NCI-H1436 (cell line): ENCODE measurements at places on chromosomes 3 and 15.
A peak's percentile ranks its signal among the peaks of the same experiment; 100 is the strongest.

GRCh38 chr15:67762610-67763368 is 62.5 kb upstream of the SKOR1 start:
- DNase-seq: no peak

DNA sequence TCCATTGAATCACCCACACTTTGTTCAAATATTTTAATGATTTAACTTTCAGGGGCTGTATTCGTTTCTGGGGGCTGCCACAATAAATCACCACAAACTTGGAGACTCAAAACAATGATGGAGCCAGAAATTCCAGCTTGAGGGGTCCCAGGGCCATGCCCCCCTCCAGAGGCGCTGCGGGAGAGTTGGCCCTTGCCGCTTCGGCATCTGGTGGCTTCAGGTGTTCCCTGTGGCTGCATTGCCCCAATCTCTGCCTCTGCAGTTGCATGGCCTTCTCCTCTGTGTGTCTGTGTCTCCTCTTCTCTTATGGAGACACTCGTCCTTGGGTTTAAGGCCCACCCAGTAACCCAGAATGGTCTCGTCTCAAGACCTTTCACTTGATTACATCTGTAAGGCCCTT is 144.7 kb downstream of the CHSY1 start:
- no peak for DNase-seq

DNA sequence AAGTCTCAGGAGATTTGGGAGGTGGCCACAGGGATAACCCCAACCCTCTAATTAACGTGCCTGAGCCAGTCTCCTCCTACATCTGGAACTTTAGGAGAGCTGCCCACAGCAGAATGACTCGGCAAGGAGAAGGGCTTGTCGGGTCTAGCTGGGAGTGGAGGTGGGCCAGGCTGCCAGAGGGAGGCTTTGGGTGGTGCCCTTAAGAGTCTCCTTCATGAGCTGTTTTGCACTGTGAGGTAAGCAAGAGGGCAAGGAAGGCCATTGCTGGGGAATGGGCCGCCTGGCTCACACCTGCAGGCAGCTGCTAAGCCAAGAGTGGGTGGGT is 3.6 kb upstream of the TNK2 start:
- DNase-seq: no peak

DNA sequence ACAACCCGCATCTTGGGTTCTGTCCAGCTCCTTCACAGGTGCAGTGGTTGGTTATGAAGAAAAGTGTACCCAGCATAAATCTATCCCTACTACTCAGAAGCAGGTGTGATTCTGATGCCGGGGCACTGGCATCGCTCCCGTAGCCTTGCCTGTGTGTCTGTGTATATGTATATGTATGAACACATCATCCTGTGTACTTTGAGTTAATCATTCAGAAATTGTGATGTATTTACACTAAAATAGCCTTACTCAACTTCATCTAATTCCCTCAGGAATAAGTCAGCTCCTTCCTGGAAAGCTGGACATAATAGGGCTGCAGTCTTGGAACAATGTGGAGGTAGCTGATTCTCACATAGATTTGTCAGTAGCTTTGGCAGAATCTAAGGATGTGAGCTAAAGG is 6.7 kb upstream of the ZBED2 start:
- DNase-seq: no peak

- DNase-seq: no peak
Measured at GRCh38 chr3:170599091-170599490, 13.2 kb upstream of the SLC7A14 start.

DNA sequence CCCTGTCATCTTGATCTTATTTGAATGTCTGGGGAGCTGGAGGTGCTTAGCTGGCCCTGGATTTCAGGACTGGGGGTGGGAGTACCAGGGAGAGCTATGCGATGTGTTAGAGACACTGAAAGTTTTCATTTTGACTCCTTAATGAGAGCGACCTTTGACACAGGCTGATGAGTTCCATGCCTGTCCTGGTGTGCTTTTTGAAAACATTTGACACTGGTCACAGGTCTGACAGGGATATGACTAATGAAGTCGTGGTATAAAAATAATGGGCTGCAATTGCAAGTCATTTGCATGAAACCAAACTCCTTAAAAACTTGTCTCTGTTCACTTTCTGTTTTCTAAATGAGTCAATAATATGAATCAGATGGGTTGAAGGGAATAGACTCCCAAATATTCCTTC is 81.9 kb downstream of the MECOM start:
- no peak for DNase-seq

DNA sequence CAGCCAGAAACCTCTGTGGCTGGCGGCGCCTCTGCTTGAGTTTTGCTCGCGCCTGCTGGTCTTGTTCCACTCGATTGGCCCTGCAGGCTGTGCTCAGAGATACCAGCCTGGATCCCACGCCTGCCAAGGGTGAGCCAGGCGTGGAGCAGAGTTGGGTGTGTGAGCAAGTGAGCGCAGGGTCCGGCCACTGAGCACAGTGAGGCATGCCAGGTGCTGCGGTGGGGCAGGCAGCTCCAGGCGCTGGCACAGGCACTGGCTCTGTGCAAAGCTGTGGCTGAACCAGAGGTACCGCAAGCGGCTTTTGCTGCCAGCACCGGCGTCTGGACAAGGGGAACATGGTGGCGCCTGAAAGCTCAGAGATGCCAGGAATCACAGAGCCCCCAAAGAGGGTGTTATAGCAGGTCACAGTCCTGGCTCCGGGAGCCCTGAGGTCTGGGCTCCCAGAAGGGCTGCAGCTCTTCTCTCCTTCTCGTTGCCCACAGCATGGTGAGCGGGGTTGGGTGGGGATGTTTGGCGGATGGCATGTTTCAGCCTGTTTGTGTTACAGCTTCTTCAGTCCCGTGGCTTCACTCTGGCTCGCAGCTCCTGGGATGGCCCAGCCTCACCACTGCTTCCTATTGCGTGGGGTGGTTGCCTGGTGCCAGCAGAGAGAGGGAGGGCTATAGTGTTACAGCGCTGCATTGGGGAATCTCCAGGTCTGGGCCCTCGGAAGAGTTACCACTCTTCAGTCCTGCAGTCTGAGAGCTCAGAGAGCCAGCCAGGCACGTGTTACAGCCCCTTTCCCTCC is 73.9 kb downstream of the NR1D2 start:
- no peak for DNase-seq

DNA sequence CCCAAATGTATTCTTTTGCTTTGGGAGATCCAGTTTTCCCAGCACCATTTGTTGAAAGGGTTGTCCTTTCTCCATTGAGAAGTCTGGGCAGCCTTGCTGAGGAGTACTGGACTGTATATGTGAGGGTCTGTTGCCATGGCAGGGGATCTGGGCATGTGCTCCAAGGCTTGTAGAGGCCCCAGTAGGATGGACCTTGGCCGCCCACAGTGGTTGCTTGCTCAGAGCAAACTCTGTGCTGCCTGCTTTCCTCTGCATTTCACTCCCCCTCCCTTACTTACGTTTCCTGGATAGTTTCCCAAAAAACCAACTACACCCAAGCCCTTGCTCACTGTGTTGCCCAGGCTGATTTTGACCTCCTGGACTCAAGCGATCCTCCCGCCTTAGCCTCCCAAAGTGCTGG is 97.2 kb upstream of the PRR23E start:
- DNase-seq: no peak

DNA sequence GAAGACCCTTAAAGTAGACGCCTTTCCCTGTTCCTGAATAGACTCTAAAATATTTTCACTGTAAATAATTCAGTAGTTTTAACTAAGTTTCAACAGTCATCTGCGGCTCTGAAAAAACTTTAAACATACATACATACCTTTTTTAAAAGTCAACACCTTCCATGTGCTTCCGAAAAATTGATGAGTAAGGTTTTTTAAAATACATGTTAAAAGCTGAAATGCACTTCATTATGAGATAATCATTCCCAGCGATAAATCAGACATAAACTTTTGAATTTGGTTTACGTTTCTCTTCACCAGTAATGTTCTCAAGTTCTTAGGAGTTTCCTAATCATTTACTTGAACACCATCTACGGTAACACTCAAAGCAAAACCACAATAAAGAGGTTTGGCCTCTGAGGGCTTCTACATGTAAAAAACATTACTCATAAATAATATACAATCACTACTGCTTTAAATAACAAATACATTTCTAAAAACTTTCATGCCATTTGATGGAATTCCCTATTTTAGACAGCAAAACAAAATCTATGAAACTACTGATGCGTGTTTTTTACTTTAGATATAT is 403.5 kb downstream of the SHQ1 start:
- no peak for DNase-seq

DNA sequence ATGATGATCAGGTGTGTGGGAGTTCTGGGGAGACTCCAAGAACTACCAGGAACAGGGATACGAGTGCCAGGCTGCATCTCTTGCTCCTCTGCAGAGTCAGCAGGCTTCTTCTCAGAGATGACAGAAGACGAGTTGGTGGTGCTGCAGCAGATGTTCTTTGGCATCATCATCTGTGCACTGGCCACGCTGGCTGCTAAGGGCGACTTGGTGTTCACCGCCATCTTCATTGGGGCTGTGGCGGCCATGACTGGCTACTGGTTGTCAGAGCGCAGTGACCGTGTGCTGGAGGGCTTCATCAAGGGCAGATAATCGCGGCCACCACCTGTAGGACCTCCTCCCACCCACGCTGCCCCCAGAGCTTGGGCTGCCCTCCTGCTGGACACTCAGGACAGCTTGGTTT is 7.9 kb downstream of the PRRT3 start:
- no peak for DNase-seq

GRCh38 chr3:100982710-100983109 is 10.5 kb downstream of the ABI3BP start:
- no peak for DNase-seq

- peak; percentile 19 for DNase-seq
Measured at GRCh38 chr3:50572158-50572557, 2.8 kb downstream of the HEMK1 start.

DNA sequence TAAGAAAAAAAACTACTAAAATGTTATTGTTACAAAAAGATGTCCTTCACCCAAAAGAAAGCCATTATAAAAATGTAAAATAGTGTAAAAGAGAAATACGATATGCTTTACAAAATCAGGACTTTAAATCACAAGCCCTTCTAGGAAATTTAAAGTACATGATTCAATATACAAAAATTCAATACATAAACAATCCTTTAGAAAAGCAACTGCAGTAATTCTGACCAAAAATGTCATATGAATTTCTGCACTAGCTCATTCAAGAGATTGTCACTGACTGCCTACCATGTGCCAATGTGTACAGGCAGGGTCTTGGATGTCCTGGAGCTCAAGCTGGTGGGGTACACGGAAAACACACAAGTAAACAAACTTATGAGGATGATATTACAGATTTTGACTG is 2.5 kb downstream of the MORC1 start:
- DNase-seq: no peak

DNA sequence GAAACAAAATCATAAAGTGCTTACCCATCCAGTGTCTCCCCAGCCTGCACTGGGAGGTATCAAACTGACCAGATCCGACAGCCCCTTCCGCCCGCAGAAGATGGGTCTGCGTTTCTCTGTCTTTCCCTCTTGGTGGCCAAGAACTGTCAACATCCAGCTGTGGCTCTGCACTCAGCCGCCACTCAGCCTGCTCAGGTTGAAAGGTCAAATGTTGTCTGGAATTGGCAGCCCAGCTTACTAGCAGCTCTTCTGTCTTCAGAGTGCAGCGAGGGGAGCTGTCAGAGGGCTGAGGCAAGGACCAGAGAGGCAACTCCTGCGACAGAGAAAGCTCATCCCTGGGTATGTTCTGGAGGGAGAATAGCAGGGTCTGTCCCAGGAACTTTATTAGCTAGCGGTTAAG is 45.4 kb downstream of the GOLGA6L2 start:
- DNase-seq: no peak

- DNase-seq: no peak
Measured at GRCh38 chr3:18223974-18224373, 201.2 kb downstream of the SATB1 start.

DNA sequence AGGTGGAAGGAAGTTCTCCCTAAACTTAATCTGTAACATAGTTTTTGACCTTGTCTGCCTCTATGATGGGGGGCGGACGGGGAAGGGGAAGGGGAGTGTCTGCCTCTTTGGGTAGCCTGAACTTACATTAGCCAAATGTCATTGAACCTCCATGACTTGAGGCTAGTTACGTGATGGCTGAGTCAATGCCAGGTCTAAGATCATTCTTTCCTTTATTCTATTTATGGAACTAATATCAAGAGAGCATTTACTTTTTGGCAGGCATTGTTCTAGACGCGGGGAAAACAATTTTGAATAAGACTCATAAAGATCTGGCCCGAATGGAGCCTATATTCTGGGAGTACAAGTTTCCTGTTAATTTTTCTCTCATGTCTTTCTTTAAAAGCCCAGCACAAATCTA is 340.7 kb upstream of the C2CD4B start:
- DNase-seq: no peak

DNA sequence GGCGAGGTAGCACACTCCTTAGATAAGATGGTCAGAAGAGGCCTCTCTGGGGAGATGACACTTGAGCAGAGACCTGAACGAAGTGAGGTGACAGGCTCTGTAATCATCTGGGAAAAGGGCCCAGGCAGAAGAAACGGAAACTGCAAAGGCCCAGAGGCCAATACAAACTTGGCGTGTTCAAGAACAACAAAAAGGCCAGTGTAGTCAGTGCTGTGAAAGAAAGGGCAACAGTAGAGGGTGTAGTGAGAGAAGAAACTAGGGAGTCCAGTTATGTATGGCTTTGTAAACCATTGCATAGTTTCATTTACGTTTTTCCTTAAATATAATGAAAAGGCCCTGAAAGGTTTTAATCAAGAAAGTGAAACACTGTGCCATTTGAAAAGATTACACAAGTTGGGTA is 31.8 kb downstream of the PLD1 start:
- DNase-seq: no peak

DNA sequence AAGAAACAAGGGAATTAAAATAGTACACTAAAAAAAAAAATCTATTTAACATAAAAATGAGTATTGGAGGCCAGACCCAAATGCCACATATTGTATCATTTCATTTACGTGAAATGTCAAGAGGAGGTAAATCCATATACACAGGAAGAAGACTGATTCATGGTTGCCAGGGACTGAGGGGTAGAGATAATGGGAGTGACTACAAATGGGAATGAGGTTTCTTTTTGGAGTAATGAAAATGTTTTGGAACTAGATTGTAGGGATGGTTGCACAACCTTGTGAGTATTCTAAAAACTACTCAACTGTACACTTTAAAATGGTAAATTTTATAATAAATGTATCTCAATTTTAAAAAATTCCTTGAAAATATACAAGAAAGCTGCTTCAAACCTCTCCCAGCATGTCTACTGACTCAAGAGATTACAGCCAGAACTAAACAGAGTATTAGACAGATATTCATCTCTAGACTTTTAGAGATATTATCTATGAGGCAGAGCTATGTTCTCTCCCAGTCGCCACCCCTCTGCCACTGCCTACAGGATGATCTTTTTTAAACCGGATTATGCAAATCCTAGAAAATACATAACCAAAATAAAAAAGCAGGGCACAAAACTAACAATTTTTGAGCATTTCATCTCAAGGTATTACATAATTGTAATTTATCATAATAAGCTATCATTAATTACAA is 6.2 kb downstream of the HLTF start:
- DNase-seq: no peak
